Activated T-helper 1 cell treated with anti-CD3 and anti-CD28 coated beads, Interleukin-2, amount 50 U/mL, for 16 hours (primary cell): ENCODE measurements at places on chromosomes 5 and 9.

DNA sequence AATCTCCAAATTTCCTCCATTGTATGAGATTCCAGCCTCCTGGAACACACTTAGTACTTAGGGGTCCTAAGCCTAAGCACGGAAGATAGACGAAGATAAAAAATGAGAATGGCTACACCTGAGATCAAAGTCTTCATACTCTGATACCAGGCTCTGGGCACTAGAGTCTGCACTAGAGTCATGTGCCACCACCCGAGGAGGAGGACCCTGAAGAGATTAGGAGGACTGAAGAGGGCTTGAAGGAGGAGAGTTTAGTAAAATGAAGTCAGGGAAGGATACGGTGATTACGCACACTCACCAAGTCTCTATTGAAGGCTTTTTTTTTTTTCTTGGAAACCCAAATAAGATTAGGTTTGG lies 573 bp upstream of the SPATA24 start:
- DNase-seq: no peak

DNA sequence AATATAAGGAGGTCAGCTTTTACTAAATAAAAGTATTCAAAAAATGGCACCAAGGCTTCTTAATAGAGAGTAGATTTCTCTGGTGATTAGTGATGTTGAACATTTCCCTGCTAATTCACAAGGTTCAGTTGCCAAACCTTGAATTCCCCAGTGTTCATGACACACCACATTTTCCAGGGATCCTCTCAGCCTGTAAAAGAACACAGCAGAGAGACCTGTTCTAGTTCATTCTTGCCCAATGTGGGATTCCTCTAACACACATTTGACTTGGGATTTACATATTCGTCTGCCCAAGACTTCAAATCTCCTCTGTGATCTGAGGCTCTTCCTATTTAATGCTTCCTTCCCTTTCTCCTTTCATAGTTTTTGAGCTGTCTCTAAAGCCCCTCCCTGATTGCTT lies 273.2 kb upstream of the CDH9 start:
- no peak for DNase-seq

DNA sequence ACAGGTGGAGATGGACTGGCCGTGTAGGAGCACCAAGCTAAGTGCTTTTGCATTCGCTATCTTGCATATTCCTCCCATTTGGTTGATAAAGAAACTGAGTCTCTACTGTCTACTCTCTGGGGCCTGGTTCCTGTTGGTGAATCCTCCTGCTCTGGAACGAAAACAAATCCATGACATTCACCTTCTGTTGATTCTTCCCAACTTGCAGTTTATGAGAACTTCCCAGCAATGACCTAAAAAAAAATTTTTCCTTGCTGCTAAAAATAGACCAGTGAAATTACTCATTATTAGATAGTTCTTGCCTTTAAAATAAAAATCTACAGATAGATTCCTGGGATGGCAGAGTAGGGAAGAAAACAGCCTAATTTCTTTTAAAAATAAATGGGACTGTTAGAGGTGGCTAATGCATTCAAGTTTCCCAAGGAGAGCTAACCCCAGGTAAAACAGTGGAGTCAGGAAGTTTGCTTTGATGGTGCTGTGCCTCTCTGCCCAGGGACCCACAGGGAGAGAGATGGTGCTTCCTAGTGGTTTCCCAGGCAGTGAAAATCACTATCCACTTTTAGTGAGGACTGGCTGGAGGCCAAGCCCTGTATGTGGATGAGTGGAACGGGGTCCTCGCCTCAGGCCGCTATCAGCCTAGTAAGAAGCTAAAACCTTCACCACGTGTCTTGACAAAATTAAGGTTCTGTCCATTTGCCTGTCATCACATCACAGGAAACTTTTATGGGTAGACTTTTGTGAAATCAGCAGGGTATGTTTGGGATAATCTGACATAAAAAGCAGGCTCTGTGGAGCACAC lies 68.4 kb upstream of the NR3C1 start:
- no peak for DNase-seq

DNA sequence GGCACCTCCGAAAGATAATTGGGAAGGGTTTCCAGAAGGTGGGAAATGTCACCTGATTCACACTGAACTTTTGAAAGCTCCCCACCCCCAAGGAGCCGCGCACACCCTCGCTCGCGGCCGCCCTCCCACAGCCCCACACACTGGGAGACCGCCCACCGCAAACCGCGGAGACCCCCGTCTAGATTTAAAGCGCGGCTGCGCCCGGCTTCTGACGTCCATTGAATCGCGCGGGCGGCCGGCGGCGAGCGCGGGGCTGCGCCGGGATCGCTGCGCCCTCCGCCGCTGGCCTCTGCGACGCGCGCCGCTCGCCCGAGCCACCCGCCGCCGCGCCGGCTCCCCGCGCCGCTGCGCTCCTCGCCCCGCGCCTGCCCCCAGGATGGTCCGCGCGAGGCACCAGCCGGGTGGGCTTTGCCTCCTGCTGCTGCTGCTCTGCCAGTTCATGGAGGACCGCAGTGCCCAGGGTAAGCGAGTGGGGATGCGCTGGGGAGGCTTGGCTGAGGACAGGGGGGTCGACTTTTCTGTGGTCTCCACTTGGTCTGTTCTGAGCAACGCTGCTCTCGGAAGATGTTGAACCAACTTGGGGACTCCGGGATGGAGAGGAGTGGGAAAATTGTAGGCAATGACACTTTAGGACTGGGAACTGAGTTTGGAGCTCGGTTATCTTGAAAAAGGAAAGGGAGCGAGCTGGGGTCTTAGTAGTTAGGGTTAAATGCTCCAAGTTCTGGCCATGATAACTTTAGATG lies at the start of gene FST:
Gene FST (plus strand): TSS at position 214 of the 743 bp plus-strand sequence. CDS start 163 bp downstream, at position 377.
- no peak for DNase-seq

DNA sequence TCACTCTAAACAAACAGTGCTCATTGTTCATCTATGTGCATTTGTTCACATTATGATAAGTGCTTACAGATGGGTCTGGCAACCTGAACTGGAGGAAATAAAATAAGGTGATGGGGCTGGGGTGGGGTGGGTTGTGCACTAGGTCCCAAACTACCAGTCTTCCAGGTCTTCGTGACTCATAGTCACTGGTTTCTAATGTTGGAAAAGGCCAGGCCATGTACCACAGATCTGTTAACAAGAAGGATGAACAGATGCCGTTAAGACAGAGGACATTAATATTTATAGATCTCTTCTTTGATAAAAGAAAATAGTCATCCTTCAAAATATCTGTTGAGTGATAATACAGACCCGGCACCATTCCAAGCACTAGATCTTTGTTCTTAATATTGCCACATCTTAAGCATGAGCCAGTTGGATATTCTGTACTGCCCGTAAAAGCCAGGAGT lies 71.4 kb upstream of the STARD4 start:
- no peak for DNase-seq

- no peak for DNase-seq
Measured at GRCh38 chr5:156239800-156240199, 87.2 kb upstream of the SGCD start.
